Left lung (tissue), 14 donors: ENCODE measurements at places on chromosomes 3 and 15. TPM values are rescaled to one million over a fixed set of nuclear protein-coding genes. Genes with fewer than 3 reads are reported as not detected.

LARP6 gene
- polyA plus RNA-seq = 14.3 TPM

LRRC31 gene
- polyA plus RNA-seq = not detected

TADA3 gene
- 65.7 TPM for polyA plus RNA-seq

RBP2 gene
- polyA plus RNA-seq = 0.79 TPM

GPX1 gene
- polyA plus RNA-seq = 156 TPM

GPR149 gene
- polyA plus RNA-seq = not detected

IFT80 gene
- 80.2 TPM for polyA plus RNA-seq
